ENCODE measurements at places on chromosomes 5 and 9.

GRCh38 chr5:142724821-142725220 lies 38.9 kb upstream of the FGF1 start:
- H3K27ac ChIP-seq, result no peak overlapping the region
- H3K27me3 ChIP-seq, result no peaks in the 10 kb centered on the region
- peaks cover 8% of the 10 kb centered on the region for H3K4me1 ChIP-seq
- H3K36me3 ChIP-seq, result no peaks in the 10 kb centered on the region
- H3K4me3 ChIP-seq, result no peak overlapping the region

- peaks cover 41% of the 10 kb centered on the region for H3K27me3 ChIP-seq
- H3K4me1 ChIP-seq, result peaks cover 3% of the 10 kb centered on the region
- no peaks in the 10 kb centered on the region for H3K36me3 ChIP-seq
- H3K27ac ChIP-seq, result no peak overlapping the region
- no peak overlapping the region for H3K4me3 ChIP-seq
These were observed 1.4 kb downstream of the FAM169A start for GRCh38 chr5:74864823-74865222.

DNA sequence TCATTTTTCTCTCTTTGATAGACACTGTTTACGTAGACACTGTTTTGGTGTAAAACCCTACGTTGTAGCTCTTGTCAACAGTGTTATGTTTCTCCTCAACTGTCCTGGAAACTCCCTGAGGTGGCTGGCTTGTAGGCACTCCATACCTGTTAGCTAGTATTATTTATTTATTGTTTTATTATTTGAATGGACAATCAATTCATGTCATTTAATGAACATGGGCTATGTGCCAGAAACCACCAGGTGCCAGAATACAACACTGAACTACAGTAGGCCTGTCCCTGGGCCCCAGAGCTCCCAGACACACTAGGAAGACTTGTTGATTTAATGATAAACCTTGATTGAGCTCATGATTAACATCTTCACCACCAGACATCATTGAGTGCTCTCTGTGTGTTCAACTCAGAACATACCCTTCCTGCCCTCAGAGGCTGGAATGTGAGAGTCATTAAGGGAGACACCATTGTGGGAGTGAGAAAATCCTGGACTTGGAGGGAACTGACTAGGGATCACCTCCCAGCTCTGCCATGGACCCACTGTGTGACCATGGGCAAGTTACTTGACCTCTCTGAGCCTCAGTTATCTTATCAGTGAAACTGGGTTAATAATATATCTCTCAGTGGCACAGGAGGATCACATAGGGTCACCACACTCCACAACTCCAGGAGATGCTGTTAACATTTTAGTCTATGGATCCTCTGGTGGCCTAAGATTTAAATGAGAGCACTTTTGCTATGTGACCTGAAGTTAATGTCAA lies 19.2 kb downstream of the IRF1 start:
- no peak overlapping the region for H3K27ac ChIP-seq
- H3K4me3 ChIP-seq, result no peak overlapping the region
- no peak for DNase-seq
- no peaks in the 10 kb centered on the region for H3K36me3 ChIP-seq

DNA sequence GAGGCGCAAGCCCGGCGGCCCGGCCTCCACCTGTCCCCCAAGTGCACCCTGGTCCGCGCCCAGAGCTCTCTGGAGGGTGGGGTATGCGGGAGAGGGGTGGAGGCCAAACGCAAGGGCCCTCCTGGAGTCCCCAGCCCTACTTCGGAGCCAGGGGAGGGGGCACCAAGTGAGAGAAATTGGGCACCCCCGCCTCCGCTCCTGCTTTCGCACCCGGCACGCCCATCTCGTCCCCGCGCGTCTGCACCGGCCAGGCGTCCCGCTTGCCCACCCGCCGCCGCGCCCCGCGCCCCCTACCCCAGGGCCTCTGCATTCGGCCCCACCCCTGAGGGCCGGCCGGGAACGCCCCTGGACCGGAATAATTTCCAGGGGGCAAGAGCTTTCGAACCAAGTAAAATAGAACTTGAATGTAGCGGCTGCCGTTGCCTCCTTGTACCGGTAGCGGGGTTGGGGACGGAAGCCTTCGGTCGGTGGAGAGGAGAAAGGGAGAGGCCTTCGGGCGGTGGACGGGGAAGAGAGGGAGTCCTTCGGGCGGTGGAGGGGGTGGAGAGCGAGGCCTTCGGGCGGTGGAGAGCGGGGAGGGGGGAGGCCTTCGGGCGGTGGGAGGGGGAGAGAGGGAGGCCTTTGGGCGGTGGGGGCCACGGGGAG lies 694 bp upstream of the PHPT1 start:
- H3K27me3 ChIP-seq, result peaks cover 35% of the 10 kb centered on the region
- H3K27ac ChIP-seq, result peak overlapping the region; percentile 97
- no peak for DNase-seq
- H3K4me3 ChIP-seq, result peak overlapping the region; percentile 83
- H3K36me3 ChIP-seq, result peaks cover 11% of the 10 kb centered on the region

GRCh38 chr5:72662305-72662704 lies 154.2 kb upstream of the TNPO1 start:
- no peaks in the 10 kb centered on the region for H3K27me3 ChIP-seq
- H3K4me3 ChIP-seq, result no peak overlapping the region
- no peaks in the 10 kb centered on the region for H3K4me1 ChIP-seq
- no peaks in the 10 kb centered on the region for H3K36me3 ChIP-seq

- H3K36me3 ChIP-seq, result peaks cover 26% of the 10 kb centered on the region
- H3K4me3 ChIP-seq, result no peak overlapping the region
- H3K27ac ChIP-seq, result no peak overlapping the region
These were observed 152.4 kb downstream of the RAPGEF6 start for GRCh38 chr5:131482617-131483016.

DNA sequence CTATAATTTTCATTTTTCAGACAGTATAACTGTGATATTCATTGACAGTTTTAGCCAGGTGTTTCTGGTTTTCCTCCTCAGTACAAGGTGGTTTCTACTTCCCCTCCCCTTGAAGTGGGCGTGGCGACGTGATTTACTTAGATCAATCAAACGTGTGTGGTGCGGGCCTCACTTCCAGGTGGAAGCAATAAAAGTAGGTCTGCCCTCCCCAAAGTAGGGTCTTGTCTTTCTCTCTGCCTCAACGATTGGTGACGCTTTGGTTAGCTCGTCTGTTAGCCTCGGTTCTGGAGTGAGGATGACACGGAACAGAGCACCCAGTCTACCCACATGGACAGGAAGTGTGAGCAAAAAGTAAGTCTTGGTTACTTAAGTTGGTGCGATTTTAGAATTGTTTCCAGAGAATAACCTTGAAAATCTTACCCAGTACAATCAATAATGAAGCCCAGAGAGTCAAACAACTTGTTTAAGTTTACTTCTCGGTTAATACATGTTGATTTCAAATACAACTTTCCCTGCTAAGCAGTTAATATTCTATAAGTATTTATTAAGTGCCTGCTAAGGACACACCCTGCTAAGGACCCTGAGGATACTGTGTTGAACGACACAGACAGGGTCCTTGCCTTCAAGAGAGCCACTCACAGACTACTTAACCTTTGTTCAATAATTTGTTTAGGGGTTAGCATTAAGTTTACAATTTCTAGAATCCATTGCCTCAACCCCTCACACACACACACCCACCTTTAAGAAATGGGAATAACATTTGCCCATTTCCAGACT lies 48.4 kb downstream of the COX7C start:
- no peak for DNase-seq
- no peaks in the 10 kb centered on the region for H3K36me3 ChIP-seq
- no peak overlapping the region for H3K4me3 ChIP-seq

GRCh38 chr9:38107811-38108304 lies 38.8 kb upstream of the SHB start:
- H3K36me3 ChIP-seq, result no peaks in the 10 kb centered on the region
- no peak overlapping the region for H3K27ac ChIP-seq
- H3K27me3 ChIP-seq, result no peaks in the 10 kb centered on the region
- H3K4me1 ChIP-seq, result no peaks in the 10 kb centered on the region
- no peak overlapping the region for H3K4me3 ChIP-seq

DNA sequence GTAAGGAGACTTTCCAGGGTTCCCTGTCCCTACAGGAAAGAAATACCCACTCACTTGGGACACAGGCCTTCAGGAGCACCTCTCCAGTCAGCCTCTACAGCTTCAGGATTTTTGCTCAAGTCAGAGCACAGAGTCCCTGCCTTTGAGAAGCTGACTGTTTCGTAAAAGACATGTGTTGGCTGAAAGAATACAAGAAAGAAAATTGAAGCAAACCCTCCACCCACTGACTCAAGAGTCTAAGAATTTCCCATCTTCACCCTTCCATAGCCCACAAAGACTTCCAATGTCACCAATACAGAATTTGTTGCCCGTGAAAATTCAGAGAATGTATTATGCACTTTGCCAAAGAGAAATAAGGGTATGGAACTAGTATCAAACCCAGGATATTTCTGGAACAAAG lies 53.0 kb upstream of the ZNF622 start:
- no peak overlapping the region for H3K4me3 ChIP-seq
- DNase-seq, result no peak
- no peaks in the 10 kb centered on the region for H3K36me3 ChIP-seq
- no peak overlapping the region for H3K27ac ChIP-seq

DNA sequence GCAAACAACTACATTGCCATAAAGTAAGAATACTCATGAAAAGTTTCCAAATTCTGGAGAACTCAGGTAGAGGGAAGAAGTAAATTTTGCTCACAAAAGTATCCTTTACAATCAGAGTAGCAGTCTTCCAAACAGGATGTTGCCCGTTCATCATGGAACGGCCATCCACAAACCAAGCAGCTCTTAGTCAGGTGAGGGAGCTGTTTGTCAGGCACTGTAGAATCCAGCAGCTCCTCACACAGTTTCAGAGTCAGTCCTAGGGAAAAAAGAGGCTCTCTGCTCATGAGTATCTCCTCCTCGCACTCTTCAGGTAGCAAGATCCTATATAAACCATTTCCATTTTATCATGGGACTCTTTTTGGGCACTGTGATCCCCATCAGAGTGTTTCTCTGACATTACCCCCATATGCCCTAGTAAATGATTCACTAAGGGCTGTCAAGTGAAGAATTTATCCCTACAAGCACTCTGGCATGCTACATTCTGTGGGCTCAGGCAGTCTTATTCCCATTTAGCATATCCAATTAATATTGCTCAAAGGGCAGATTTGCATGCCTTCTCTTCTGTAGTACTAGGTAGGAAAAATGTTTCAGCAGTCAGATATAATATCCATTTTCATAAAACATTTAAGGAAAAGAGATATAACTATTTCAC lies 97.9 kb downstream of the WDR41 start:
- no peaks in the 10 kb centered on the region for H3K36me3 ChIP-seq
- DNase-seq, result no peak
- no peak overlapping the region for H3K4me3 ChIP-seq
- no peaks in the 10 kb centered on the region for H3K27me3 ChIP-seq
- no peaks in the 10 kb centered on the region for H3K4me1 ChIP-seq

DNA sequence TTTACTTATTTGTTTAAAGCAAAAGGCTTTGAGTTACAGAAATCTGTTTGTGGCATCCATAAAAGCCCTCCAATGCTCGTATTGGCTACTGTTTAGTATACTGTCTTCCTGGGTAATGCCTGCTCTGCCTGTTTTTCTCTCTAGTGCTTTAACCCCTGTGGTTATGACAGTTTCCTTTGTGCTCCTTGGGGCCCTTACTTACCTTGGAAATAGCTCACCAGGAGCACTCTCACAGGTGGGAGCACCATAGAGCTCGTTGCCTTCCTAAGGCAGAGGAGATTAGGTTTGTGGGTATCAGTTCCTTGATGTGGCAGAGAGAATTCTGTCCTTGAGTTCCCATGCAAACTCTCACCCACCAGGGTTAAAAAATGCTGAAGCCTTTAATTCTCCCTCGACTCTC lies 242.8 kb downstream of the CDH18 start:
- no peaks in the 10 kb centered on the region for H3K27me3 ChIP-seq
- H3K36me3 ChIP-seq, result no peaks in the 10 kb centered on the region
- no peak overlapping the region for H3K27ac ChIP-seq
- H3K4me1 ChIP-seq, result no peaks in the 10 kb centered on the region
- no peak for DNase-seq
- H3K4me3 ChIP-seq, result no peak overlapping the region

GRCh38 chr5:137142764-137143605 lies 356.1 kb downstream of the SPOCK1 start:
- DNase-seq, result peak; percentile 70
- no peaks in the 10 kb centered on the region for H3K36me3 ChIP-seq
- H3K27me3 ChIP-seq, result no peaks in the 10 kb centered on the region
- H3K4me3 ChIP-seq, result no peak overlapping the region
- H3K4me1 ChIP-seq, result peaks cover 4% of the 10 kb centered on the region

- no peaks in the 10 kb centered on the region for H3K27me3 ChIP-seq
- DNase-seq, result no peak
- peaks cover 4% of the 10 kb centered on the region for H3K4me1 ChIP-seq
- H3K4me3 ChIP-seq, result no peak overlapping the region
- peak overlapping the region; percentile 77 for H3K27ac ChIP-seq
- H3K36me3 ChIP-seq, result no peaks in the 10 kb centered on the region
These were observed 82.1 kb downstream of the MAMDC2 start for GRCh38 chr9:70125621-70126263.

- peak; percentile 23 for DNase-seq
- peak overlapping the region; percentile 58 for H3K27ac ChIP-seq
- H3K4me3 ChIP-seq, result no peak overlapping the region
- H3K4me1 ChIP-seq, result peaks cover 4% of the 10 kb centered on the region
- H3K27me3 ChIP-seq, result no peaks in the 10 kb centered on the region
These were observed 49.3 kb downstream of the DUSP1 start for GRCh38 chr5:172721455-172722326.

- H3K4me1 ChIP-seq, result no peaks in the 10 kb centered on the region
- H3K36me3 ChIP-seq, result no peaks in the 10 kb centered on the region
- H3K4me3 ChIP-seq, result no peak overlapping the region
- DNase-seq, result no peak
- H3K27me3 ChIP-seq, result no peaks in the 10 kb centered on the region
These were observed 35.4 kb upstream of the GDNF start for GRCh38 chr5:37875051-37875787.

DNA sequence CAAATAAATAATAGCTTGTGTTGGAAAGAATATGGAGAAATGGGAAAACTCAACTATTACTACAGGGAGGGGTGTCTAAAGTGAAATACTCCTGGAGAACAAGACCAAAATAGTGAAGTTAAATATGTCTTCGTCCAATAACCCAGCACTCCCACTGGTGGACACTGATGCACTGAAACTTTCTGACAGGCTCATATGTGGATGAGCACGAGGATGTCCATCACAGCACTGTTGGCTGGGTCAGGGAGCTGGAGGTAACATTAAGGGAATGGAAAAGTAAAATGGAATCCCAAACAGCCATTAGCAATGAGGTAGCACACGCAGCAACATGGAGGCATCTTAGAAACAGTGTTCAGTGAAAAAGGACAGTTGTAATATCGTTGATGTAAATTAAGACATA lies 86.5 kb downstream of the LMNB1 start:
- H3K27ac ChIP-seq, result no peak overlapping the region
- H3K27me3 ChIP-seq, result no peaks in the 10 kb centered on the region
- no peaks in the 10 kb centered on the region for H3K36me3 ChIP-seq
- DNase-seq, result no peak

GRCh38 chr5:142783601-142784341 lies 13.6 kb downstream of the ARHGAP26 start:
- no peak overlapping the region for H3K4me3 ChIP-seq
- H3K36me3 ChIP-seq, result no peaks in the 10 kb centered on the region
- DNase-seq, result peak; percentile 41
- no peaks in the 10 kb centered on the region for H3K27me3 ChIP-seq

GRCh38 chr5:158792186-158792585 lies 307.5 kb downstream of the EBF1 start:
- H3K27ac ChIP-seq, result no peak overlapping the region
- H3K4me3 ChIP-seq, result no peak overlapping the region
- H3K4me1 ChIP-seq, result no peaks in the 10 kb centered on the region
